ENCODE measurements at places on chromosomes 4 and X.
A peak's percentile ranks its signal among the peaks of the same experiment; 100 is the strongest.

DNA sequence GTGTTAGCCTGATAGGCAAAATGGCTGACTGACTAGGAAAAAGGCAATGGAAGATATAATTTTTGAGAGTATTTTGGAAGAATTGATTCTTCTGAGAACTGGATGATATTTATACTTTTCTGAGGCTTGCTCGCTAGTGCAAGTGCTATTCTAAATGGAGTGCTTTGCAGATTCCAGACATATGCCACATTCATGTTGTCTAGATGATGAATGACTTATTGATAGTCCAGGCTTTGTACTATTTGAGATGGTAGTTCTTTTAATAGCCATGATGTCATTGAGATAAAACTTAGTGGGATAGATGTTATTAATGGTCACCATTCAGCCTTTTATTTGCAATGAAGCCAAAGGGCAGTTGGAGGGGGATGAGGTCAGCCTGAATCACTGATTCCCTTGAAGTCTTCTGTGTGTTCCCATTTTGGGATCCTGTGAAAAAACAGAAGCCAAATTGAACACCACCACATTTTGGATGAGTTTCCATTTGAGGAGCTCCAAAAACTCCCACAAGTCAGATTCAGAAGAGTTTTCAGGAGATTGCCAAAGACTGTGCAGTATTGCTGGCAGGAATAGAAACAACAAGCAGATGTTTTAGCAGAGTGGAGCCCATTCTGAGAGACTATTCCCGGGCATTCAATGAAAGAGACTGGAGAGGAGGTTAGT lies 184.1 kb downstream of the IL1RAPL2 start:
- DNase-seq, result no peak

GRCh38 chr4:176195184-176195978 lies at the start of gene SPATA4:
TSS of gene SPATA4 (minus strand) at chr4:176195585. CDS start at chr4:176195562, 23 bp downstream.
- DNase-seq, result peak; percentile 98

DNA sequence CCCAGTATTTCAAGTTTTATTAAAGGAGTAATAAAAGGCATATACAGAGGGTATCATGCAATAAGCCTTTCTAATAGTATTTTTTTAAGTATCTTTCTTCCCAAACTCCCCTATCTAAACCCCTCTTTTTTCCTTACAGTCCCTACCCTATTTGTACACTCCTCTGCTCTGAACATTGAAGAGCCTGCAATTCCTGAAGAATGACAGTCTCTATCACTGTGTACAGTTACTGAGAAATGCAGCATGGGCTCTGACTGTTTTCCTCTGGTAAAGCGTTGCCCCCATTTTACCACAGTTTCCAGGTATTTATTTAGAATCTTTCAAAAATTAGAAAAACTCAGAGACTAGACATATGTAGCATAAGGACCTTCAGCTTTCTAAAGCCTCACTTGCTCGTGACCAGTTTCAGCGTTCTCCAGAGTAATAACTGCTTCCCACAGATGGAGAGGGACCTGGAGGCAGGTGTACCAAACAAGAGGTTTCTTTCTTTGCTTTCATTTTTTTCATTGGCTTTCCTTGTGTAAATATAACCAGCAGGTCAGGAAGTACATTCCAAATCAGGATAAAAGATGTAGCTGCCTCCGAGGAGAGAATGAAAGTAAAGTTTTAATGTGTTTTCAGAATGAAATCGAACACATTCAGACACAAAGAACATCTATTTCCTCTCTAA lies 230.8 kb downstream of the CFAP299 start:
- no peak for DNase-seq

- no peak for DNase-seq
Observed at GRCh38 chr4:165383591-165384073, 4.8 kb downstream of the CPE start.

DNA sequence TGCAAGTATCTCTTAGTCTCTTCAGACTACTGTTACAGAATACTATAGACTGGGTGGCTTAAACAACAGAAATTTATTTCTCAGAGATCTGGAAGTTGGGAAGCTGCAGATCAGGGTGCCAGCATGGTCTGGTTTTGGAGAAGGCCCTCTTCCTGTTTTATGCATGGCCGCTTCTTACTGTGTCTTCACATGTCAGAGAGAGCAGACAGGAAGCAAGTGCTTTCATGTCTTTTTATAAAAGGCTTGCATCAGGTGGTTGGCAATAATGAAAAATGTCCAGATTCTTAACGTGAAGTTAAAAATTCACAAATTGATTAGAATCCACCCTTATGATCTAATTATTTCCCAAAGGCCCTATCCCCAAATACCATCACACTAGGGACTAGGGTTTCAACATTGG lies 284.9 kb downstream of the RPA4 start:
- DNase-seq, result no peak

DNA sequence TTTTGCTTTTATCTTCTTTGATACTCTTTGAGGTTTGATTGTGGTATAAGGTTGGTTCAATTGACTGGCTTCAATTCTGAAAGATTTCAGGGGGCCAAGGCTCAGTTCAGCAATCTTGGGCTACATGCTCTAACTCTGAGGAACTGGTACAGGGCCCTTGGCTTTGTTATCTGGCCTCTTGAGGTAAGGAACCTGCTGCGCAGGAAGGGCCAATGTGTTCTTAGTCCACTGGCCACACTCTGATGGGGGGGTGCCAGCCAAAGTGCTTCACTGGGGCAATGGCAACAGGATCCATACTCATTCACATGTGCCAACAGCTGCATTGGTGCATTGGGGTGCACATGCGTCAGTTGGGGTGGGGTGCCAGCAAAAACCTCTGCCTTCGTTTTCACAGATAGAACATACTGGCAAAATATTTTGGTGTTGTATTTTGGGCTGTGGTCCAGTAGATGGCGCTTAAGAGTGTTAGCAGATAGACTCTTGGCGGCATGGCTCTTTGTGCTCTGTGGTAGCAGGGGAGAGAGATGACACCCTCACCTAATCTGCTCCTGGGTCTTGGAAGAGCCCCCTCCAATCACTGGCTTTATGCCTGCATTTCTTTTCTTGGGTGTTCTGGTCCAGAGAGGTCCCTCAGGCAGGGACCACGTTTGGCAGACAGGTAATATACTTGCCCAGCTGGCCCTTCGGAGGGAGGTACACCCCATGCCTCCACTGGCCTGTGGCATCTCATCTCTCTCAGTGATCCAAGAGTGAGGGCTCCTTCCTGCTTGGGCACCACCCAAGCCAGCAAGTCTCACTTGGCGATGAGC lies 42.9 kb downstream of the NDST3 start:
- peak; percentile 75 for DNase-seq

DNA sequence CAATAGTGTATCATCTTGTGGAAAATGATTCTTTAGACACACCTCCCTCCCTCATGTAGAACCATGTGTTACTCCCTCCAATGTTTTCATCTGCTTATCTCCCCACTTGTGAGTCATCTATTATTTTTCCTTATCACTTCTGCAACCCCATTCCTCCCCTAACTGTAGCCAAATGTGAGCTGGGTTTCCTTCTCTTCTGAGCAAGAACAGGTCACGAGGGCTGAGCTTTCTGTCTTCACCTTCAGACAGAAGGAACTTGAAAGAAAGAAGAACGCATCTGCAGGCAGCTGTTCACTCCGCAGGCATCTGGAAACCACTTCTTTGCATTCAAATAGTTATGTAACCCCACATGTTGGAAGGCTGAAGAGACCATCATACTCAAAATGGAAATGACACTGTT lies 1.8 kb downstream of the PPP1R2C start:
- DNase-seq, result no peak

GRCh38 chr4:153816542-153816941 lies 27.7 kb upstream of the SFRP2 start:
- no peak for DNase-seq

All from activated CD4-positive, alpha-beta T cell treated with anti-CD3 and anti-CD28 coated beads, Interleukin-2, amount 10 ng/mL, durations not matched to agents 24 days and 14 days (primary cell).